Activated CD8-positive, alpha-beta T cell treated with anti-CD3 and anti-CD28 coated beads, Interleukin-2, amount 10 ng/mL, durations not matched to agents 7 days and 5 days (primary cell): ENCODE measurements at places on chromosomes 6 and 20. TPM values are rescaled to one million over a fixed set of nuclear protein-coding genes. Genes with fewer than 3 reads are reported as not detected.

DNA sequence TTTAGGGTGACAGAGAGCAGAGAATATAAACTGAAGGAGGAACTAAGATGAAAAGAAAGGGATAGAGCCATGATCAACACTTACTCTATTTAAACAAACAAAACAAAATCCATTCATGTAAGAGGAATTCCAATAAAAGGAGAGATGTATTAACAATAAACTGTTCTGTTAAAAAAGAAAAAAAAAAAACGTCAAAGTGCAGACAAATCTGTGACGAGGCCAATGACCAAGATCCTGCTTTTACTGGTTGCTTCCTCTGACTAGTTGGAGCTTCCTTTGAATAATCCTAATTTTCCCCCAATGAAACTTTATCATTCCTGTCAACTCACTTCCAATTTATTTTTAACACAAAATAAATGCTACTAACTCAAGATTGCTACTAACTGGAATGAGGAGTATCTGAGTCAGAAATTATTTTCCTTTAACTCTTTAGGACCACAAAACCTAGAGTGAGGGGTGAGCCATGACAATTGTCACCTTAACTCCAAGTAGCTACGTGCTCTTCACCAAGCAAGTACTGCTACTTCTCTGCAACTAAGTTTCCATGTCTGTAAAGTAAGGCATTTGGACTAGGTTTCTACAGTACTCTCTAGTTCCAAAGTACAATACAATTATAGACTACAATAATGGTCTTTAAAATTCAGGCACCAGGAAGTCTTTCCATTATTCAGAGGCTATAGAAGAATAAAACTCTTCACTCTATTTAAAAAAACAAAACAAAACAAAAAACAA lies 152.0 kb downstream of the PTPRK start:
- no peaks in the 10 kb centered on the region for H3K27me3 ChIP-seq
- no peak overlapping the region for H3K4me3 ChIP-seq
- H3K27ac ChIP-seq = no peak overlapping the region
- no peaks in the 10 kb centered on the region for H3K4me1 ChIP-seq
- H3K36me3 ChIP-seq = no peaks in the 10 kb centered on the region

- H3K27me3 ChIP-seq = no peaks in the 10 kb centered on the region
- no peak overlapping the region for H3K4me3 ChIP-seq
- H3K27ac ChIP-seq = no peak overlapping the region
- no peaks in the 10 kb centered on the region for H3K36me3 ChIP-seq
These were observed 28.3 kb upstream of the PREX1 start for GRCh38 chr20:48856130-48856529.

GRCh38 chr20:47578543-47578942 lies 76.9 kb downstream of the NCOA3 start:
- peaks cover 10% of the 10 kb centered on the region for H3K36me3 ChIP-seq
- no peak overlapping the region for H3K27ac ChIP-seq
- peaks cover 39% of the 10 kb centered on the region for H3K4me1 ChIP-seq
- no peak for DNase-seq
- no peaks in the 10 kb centered on the region for H3K27me3 ChIP-seq

- H3K36me3 ChIP-seq = no peaks in the 10 kb centered on the region
- H3K27ac ChIP-seq = no peak overlapping the region
- H3K4me3 ChIP-seq = no peak overlapping the region
- DNase-seq = no peak
- H3K4me1 ChIP-seq = no peaks in the 10 kb centered on the region
These were observed 227.4 kb downstream of the C6orf118 start for GRCh38 chr6:165081944-165082532.

- no peak overlapping the region for H3K4me3 ChIP-seq
- no peaks in the 10 kb centered on the region for H3K27me3 ChIP-seq
- no peak overlapping the region for H3K27ac ChIP-seq
- DNase-seq = no peak
- H3K36me3 ChIP-seq = peaks cover 39% of the 10 kb centered on the region
- peaks cover 4% of the 10 kb centered on the region for H3K4me1 ChIP-seq
These were observed 36.2 kb upstream of the BAG2 start for GRCh38 chr6:57135885-57136284.

DNA sequence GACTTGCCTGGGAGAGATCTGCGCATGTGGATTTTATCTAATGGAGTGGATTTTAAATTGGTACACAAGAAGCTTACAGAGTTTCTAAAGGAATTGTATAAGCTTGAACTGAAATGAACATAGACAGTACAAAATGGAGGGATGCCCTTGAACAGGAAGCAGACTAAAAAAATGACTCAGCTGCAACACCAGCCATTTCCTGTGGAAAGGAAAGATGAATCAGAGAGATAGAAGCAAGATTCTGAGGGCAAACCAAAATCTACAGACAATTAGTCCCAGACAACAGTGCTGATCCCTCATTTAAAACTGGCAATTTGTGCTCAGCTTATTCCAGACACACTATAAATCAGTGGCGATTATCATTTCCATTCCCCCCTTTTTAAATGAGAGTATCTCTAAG lies 114.6 kb upstream of the TCF21 start:
- DNase-seq = no peak
- no peak overlapping the region for H3K4me3 ChIP-seq
- H3K27ac ChIP-seq = no peak overlapping the region
- peaks cover 4% of the 10 kb centered on the region for H3K27me3 ChIP-seq

DNA sequence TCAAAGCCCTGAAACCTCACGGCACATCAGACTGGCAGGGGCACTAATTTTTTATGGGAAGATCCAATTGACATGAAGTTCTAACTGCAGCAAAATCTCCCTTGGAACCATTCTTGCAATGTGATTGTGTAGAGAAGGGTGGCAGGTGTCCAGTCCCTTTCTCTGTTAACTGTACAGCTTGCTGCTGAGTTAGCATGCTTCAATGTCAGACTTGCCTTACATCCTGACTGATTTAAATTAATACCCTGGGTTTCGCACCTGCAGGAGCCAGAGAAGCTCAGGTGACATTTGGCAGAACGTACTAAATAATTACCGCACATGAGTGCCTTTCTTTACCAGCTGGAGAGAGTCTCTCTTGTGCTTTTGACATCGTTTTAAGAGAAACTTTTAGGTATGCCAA lies 123.0 kb downstream of the DOK5 start:
- no peak overlapping the region for H3K27ac ChIP-seq
- H3K4me1 ChIP-seq = no peaks in the 10 kb centered on the region
- no peaks in the 10 kb centered on the region for H3K27me3 ChIP-seq
- no peaks in the 10 kb centered on the region for H3K36me3 ChIP-seq
- H3K4me3 ChIP-seq = no peak overlapping the region

DNA sequence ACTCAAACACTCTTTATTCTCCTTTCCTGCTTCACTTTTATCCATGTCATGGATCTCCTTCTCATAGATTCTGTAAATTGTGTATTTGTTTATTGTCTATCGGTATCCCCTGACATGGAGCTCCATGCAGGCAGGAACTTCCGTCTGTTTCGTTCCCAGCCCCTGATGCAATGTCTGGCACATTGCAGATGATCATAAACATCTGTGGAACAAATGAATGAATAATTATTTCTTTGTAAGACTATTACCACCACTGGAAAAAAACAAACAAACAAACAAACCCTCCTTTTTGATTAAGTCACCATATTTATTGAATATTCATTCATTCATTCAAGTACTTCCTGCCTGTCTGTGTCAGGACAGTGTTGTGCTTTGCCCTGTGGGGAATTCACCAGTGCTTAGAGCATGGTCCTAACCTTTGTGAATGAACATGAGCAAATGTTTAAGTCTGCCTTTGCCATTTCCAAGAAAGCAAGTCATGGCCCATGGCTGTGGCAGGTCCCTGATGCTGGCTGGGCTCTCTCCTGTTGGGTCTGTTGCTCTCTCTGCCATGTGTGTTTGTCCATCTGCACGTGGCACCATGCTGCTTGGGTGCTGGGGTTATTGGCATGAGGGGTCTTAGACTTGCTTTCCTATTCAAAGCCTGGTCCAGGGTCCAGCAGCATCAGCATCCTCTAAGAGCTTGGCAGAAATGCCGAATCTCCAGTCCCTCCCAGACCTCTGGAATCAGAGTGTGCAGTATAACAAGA lies 47.5 kb upstream of the NAA20 start:
- no peak overlapping the region for H3K4me3 ChIP-seq
- peaks cover 2% of the 10 kb centered on the region for H3K27me3 ChIP-seq
- H3K36me3 ChIP-seq = no peaks in the 10 kb centered on the region
- peaks cover 6% of the 10 kb centered on the region for H3K4me1 ChIP-seq
- H3K27ac ChIP-seq = no peak overlapping the region
- no peak for DNase-seq

GRCh38 chr6:390914-391558 lies 516 bp upstream of the IRF4 start:
- no peaks in the 10 kb centered on the region for H3K27me3 ChIP-seq
- peak overlapping the region; percentile 92 for H3K27ac ChIP-seq
- H3K36me3 ChIP-seq = peaks cover 34% of the 10 kb centered on the region
- peaks cover 48% of the 10 kb centered on the region for H3K4me1 ChIP-seq
- DNase-seq = peak; percentile 71

DNA sequence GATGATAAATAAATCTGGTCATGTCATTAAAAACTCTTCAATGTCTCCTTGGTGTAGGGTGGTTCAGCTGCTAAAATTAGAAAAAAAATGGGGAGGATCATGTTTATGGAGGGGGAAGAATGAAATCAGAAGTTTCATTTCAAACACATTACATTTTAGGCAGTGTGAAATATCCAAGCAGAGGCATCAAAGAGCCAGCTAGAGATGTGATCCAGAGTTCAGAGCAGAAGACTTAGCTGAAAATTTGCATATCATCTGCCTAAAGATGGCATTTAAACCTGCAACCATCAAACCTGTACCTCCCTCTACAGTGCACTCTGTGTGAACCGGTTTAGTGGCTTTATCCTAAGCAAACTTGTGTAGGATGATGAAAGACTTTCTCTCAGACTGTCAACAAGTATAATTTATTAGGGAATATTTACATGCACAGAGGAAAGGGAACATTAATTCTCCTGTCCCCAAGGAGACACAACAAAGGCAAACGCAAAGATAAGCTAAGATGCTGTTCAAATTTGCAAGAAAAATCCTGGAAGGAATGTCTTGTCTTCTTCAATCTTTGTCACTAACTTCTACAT lies 84.8 kb upstream of the PLEKHG1 start:
- no peaks in the 10 kb centered on the region for H3K36me3 ChIP-seq
- H3K4me1 ChIP-seq = no peaks in the 10 kb centered on the region
- no peak overlapping the region for H3K4me3 ChIP-seq
- no peak for DNase-seq
- H3K27me3 ChIP-seq = peaks cover 5% of the 10 kb centered on the region

DNA sequence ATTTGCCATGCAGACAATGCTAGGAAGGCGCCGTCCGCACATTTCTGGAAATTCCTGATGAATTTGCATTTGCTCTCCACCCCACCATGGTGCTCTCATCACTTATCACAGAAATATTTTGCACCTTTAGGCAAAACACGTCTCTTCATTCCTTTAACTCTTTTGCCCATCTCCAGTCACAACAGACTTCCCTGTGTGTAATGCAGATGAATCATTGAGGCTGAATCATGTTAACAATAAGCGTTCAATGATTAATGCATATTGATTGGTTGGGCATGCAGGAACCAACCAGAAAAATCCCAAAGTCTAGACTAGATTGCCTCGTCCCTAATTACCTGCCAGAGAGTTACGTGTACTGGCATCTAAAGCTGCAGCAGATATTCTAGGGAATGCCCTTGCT lies 80.0 kb upstream of the ATXN1 start:
- H3K4me1 ChIP-seq = peaks cover 21% of the 10 kb centered on the region
- H3K27me3 ChIP-seq = peaks cover 3% of the 10 kb centered on the region
- no peak for DNase-seq
- H3K4me3 ChIP-seq = no peak overlapping the region
- no peak overlapping the region for H3K27ac ChIP-seq

DNA sequence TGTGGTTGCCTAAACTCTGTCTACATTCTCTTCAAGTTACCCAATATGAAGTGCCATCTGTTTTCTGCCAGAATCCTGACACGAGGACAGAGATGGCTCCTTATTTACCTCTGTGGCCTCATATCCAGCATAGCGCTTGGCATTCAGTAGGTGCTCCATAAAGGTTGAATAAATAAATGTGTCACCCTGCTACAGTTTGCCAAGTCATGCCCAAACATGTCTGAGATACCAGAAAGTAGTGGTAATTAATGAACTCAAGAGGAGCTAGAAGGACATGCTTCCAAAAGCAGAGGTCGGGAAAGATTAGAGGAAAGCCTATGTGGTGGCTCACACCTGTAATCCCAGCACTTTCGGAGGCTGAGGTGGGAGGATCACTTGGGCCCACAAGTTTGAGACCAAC lies 30.9 kb upstream of the E2F3 start:
- H3K27me3 ChIP-seq = no peaks in the 10 kb centered on the region
- H3K4me3 ChIP-seq = no peak overlapping the region
- no peak for DNase-seq
- H3K36me3 ChIP-seq = peaks cover 15% of the 10 kb centered on the region
- H3K27ac ChIP-seq = no peak overlapping the region

DNA sequence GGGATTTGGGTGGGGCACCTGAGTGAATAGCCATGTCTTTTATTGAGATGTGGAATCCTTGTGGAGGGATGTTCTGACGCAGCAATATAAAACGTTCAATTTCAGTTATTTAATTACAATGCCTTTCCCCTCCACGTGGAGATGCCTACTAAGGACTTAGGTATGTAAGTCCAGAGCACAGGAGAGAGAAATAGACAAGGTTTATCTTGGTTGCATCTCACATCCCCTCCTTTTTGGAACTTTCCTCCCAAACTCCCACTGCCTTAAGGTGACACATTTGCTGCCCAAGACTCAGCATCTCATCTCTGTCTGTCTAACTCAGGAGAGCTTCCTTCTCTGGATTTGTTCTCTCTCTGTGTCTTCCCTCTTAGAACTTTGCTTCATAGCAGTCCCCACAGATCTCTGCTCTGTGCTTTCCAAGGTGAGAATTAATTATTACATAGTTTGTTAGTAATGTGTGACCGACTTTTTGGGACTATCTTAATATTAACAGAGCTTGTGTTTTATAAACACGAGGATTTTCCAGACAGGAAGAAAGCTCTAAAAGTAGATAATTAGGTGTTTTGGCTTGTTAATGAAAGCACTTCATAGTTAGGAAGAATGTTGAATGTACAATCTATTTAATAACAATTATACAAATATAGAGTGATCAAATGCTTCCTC lies 52.6 kb downstream of the COL19A1 start:
- no peak for DNase-seq
- no peaks in the 10 kb centered on the region for H3K4me1 ChIP-seq
- no peaks in the 10 kb centered on the region for H3K27me3 ChIP-seq
- H3K36me3 ChIP-seq = no peaks in the 10 kb centered on the region

GRCh38 chr6:80330961-80331360 lies 224.5 kb downstream of the BCKDHB start:
- H3K4me1 ChIP-seq = no peaks in the 10 kb centered on the region
- no peak overlapping the region for H3K27ac ChIP-seq
- H3K27me3 ChIP-seq = no peaks in the 10 kb centered on the region

The GSTA3 gene
- not detected for total RNA-seq

The GJA10 gene
- total RNA-seq = not detected

The ZBTB46 gene
- 0.10 TPM for total RNA-seq
